Foreskin melanocyte (primary cell): ENCODE measurements at places on chromosomes 5 and 9.
A peak's percentile ranks its signal among the peaks of the same experiment; 100 is the strongest.

DNA sequence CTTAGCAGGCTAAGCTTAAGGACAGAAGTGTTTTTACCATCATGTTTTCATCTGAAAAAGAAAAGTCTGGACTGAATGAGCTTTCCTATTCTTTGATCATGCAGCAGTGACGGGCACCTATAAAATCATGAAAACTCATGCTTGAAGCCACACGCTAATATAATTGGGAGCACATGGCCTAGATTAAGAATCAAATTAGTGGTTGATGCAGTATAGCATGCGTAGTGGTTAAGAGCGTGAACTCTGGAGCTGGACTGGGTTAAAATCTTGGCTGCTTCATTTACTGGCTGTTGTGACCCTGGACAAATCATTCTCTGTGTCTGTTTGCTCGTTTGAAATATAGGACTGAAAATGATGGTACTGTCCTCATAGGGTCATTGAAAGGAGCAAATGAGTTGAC lies 49.9 kb upstream of the IL13 start:
- DNase-seq = no peak

- no peak for DNase-seq
These were observed 355.3 kb downstream of the ZSWIM6 start for GRCh38 chr5:61687371-61687770.

DNA sequence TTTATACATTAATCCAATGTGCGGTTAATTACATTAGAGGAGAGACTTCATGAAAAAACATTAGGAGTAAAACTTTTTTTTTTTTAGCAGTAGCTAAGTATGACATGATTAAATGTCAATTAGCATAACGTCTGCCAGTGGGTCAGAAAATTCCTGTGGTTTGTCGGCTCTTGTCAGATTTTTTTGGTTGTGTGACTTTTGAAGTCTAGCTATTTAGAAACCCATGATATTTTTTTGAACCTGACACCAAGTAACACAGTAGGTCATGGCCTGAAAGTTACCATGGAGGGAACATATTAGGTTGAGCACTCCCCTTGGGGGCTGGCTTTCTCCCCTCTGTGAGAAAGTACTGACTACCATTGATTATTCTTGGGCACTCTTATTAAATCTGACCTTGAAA lies 84.8 kb upstream of the ALDH1A1 start:
- DNase-seq = peak; percentile 44

- DNase-seq = no peak
These were observed 17.1 kb downstream of the ZNF462 start for GRCh38 chr9:106880081-106880480.

GRCh38 chr9:127106466-127106855 lies 16.0 kb downstream of the ANGPTL2 start:
- no peak for DNase-seq

GRCh38 chr5:168424594-168425323 lies 61.5 kb upstream of the RARS1 start:
- DNase-seq = no peak

- no peak for DNase-seq
These were observed 298.0 kb downstream of the SPOCK1 start for GRCh38 chr5:137200906-137201700.
